Putamen (tissue), 1 donor: ENCODE measurements at places on chromosomes 4 and X.

- DNase-seq = no peak
Observed at GRCh38 chr4:41600243-41600912, 62.4 kb downstream of the LIMCH1 start.

GRCh38 chr4:6660430-6660829 lies 19.9 kb downstream of the MRFAP1 start:
- DNase-seq = no peak

DNA sequence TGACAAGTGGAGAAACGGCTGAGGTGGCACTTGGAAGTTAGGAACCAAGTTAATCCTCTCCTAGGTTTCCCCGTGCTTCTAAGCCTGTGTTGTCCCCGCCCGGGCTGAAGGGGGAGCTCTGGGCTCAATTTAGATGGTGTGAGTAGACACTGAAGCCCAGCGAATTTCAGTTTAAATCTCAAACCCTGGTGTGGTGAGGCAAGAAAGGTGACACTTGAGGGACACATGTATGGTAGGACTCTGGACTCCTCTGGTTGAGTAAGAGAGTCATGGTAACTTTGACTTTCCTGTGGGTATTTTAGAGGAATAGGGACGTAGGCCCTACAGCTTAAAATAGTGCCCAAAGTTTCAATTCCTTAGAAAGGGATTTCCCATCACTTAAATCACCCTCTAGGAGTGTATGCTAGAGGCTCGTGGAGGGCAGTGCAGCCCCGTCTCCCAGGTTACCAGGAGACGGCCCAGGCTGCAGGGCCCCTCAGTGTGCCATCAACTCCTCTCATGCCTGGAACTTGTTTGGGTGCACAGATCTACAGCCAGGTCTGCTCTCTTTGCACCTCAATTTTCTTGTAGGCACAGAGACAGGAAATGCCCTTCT lies 24.0 kb downstream of the HAND2 start:
- DNase-seq = peak; percentile 16

- DNase-seq = no peak
Observed at GRCh38 chr4:58093352-58093751, 983.2 kb upstream of the IGFBP7 start.
